NCI-H2081 treated with DMSO at 0.1 percent for 48 hours (cell line): ENCODE measurements at places on chromosomes 12 and 14.

- DNase-seq, result no peak
These were observed 6.5 kb upstream of the AK7 start for GRCh38 chr14:96385385-96385784.

DNA sequence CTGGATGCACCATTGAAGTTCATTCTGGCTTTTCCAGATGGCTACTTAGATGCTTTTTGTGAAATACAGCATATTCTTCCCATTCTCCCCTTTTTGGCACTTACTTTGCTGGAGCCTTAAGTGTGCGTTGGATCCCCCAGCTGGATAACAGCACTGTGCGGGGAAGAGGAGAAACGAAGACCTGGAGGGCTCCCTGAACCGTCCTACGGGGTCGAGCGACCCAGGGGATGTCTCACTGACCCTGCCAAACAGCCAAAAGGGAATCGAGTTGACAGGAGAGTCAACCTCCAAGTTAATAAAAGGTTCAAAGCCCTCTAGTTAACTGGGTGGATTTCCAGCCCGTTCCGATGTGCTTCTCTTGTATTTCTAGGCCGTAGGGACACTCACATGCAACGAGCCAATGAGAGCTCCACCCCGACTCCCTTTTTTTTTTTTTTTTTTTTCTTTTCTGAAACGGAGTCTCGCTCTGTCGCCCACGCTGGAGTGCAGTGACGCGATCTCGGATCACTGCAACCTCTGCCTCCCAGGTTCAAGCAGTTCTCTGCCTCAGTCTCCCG lies 1.0 kb upstream of the CAMKK2 start:
- DNase-seq, result no peak

DNA sequence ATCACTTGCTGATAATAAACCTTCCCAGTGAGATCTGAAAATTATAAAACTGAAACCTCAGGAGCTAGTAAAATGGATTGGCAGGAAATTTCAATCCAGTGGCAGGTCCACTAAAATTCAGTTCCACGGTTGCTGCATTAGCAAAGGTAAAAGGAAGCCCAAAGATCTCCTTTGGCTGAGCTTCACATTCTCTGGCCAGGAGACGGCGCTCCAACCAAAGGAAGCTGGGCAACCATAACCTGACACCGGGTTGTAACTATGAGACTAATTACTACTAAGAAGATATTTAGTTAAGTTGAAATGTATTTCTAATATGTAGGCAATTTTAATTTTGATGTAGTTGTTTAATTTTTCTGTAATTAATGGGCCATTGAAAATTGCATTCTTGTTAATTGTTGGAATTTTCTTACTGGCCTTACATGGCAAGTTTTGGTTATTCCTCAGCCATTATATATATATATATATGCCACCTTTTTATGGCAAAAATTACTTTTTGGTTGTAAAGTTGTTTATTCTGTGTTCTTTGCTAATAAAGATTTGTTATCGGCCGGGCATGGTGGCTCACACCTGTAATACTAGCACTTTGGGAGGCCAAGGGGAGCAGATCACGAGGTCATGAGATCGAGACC lies 17.0 kb downstream of the OR8S1 start:
- no peak for DNase-seq

DNA sequence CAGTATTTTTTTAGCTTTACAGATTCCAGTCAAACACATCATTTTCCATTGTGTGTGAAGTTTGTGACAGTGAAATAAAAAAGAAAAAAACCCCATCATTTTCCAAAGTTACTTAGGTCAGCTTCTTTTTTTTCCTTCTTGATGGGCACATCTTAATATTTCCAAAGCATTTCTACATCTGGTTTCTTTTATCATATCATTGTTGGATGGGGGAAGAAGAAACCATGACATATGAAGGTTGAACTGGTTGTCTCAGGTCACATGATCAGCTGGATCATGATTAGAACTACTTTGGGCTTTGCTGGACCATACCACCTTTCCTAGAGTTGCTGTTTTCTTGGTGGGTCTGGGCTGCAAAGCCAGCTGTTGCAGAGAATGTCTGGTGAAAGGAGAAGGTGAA lies 59.8 kb downstream of the FOS start:
- no peak for DNase-seq
